ENCODE measurements at places on chromosomes 13 and 19. TPM values are rescaled to one million over a fixed set of nuclear protein-coding genes. Genes with fewer than 3 reads are reported as not detected.

The FGF21 gene
- total RNA-seq, result not detected

The ZNF132 gene
- not detected for total RNA-seq

The TEX26 gene
- not detected for total RNA-seq

The C19orf73 gene
- total RNA-seq, result 2.4 TPM

The CCDC169 gene
- total RNA-seq, result 0.36 TPM

The RNF113B gene
- total RNA-seq, result not detected

The TNFSF11 gene
- not detected for total RNA-seq

Data from A549 treated with Mapracorat at 1 μM for 4 hours (cell line).